Hippocampal formation (tissue), 2 donors: ENCODE measurements at places on chromosomes 6 and 20.

DNA sequence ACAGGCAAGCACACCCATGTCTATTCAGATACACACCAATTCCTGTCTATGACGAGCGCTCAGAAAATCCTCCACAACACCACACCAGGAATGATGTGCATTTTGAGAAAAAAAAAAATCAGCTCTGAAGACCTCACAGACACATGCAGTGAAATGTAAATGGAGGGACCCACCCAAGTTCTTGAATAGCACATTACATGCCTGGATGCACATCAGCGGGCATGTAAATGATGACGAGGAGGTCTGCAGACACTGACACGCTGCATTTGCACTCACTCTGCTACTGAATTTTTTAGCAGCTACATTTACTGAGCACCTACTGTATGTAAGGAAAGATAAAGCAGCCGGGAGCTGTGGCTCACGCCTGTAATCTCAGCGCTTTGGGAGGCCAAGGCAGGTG is 14.7 kb downstream of the NRSN2 start:
- DNase-seq: no peak

DNA sequence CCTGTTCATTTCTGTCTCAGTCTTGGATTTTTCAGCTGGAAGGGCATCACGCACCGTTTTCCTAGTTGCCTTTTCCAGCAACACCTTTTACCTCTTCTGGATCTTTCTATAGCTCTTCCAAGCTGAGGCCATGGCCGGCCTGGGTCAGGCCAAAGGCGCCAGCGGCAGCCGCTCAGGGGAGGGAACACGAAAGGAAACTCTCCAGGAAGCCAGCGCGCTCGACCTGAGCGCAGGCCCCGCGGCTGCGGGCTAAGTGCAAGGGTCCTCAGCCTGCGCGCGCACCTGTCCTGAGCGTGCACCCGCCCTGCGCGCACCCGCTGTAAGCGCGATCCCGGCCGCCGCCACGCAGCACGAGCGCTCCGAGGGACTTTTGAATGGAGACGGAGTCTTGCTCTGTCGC is 43.8 kb upstream of the TMEM181 start:
- no peak for DNase-seq

GRCh38 chr6:149334201-149334600 is 16.7 kb downstream of the TAB2 start:
- no peak for DNase-seq

GRCh38 chr6:27888566-27888965 is 23.6 kb downstream of the OR2B2 start:
- DNase-seq: no peak

GRCh38 chr6:167957626-167958025 is 39.8 kb upstream of the KIF25 start:
- no peak for DNase-seq

DNA sequence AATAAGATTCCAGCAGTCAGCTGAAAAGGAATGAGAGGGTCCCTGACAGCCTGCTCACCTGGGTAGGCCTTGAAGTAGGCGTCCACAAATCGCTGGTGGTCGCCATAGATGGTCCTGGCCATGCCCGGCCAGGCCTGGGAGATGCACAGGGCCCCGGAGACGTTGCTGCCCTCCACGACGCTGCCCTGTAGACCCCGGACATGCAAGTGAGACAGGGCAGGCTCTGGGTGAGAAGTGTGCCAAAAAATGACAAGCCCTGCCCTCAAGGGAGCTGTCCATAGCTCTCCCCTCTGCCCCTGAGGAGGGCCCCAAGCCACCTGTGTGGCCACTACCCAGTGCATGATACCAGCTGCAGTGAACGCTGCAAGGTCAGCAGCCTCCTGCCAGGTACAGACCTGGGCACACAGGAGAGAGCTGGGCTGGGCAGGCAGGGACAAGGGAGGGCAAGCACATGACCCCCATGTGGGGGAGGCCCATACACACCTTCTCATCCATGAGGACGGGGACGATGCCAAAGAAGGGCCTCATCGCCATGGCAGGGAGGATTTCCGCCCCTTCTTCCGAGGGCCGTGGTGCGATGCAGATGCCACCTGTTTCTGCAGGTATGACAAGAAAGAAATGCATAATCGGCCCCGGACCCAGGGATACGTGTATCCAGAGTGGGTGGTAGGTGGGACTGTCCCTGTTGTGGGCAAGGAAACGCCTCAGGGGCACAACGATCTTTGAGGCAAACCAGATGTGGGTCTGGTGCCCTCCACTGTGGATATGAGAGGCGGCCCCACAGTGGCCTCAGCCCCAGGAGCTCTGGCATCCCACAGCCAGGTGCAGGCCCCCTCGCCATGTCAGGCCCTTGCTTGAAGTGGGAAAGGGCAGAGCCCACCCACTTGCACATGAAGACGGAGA is 21.2 kb upstream of the APMAP start:
- no peak for DNase-seq

GRCh38 chr6:157059781-157060180 is 263.5 kb downstream of the TMEM242 start:
- no peak for DNase-seq

- no peak for DNase-seq
Observed at GRCh38 chr6:105509506-105510331, 106.8 kb upstream of the PREP start.

GRCh38 chr6:6546318-6547109 is 42.0 kb upstream of the LY86 start:
- DNase-seq: no peak

GRCh38 chr6:123909989-123910388 is 106.3 kb downstream of the NKAIN2 start:
- DNase-seq: no peak

- no peak for DNase-seq
Observed at GRCh38 chr20:31566658-31567379, 38.3 kb upstream of the ID1 start.

DNA sequence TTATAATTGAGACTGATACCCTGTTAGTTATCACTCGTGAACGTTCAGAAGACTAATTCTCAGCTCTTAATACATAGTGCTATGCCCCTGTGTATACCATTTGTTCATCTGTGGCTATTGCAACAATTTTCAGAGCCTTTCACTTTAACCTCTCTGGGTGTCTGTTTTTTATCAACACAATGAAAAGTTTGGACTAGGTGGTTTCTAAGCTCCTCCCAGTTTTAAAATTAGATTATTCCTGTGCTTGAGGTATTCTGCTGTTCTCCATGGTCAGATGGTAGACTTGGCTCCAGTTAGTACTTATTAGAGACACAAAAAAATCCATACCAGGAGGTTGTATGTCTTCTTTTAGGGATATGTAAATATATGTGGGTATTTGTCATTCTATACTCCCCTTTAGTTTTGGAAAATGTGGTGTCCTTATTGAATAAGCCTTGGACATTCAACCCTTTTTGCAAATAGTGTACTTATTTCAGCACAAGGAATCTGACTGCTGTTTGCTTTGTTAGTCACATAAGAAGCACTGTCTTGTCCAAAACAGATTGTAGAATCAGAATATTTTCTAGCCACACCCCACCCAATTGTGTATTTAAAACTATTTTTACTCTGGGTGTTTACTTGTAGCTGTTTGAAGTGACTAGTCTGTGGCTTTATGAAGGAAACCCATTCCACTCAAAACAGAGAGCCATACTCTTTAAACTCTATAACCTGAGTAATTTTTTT is 2.0 kb upstream of the COL10A1 start:
- no peak for DNase-seq

DNA sequence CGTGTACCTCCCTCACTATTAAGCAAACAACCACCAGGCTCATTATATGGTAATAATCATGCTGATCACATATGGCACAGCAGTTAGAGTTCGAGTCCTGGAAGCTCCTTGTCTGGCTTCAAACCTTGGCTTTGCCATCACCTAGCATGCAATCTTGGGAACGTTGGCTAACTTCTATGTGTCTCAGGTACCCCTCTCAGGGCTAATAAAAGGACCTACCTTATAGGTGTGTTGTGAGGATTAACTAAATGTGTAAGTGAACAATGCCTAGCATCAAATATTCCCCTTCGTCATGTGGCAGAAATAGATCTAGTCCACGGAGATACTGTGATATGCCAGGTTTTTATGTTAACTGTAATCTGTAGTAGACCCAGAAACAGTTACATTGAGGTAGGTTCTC is 10.4 kb downstream of the CYP24A1 start:
- no peak for DNase-seq

- DNase-seq: no peak
Observed at GRCh38 chr6:134282816-134283215, 35.1 kb downstream of the SGK1 start.

DNA sequence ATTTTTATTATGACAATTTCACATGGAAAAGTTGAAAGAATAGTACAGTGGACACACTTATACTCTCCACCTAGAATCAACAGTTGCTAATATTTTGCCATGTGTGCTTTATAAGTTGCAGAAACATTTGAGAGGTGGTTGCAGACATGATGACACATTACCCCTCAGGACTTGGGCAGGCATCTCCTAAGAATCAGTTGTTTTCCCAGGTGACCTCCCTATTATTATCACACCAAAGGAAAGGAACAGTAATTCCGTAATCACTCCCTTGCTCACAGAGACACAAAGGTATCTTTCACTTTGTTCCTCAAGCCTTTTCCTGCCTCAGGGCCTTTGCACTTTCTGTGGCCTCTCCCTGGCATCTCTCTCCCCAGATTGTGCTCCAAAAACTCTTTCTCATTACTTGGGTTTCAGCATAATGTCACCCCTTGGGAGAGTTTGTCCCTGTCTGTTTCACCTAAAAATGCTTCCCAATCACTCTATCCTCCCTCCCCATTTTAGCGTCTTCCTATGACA is 5.9 kb upstream of the SULF2 start:
- no peak for DNase-seq

- no peak for DNase-seq
Observed at GRCh38 chr6:136251394-136251793, 1.3 kb upstream of the MTFR2 start.
